ENCODE measurements at places on chromosomes 3 and 15.

DNA sequence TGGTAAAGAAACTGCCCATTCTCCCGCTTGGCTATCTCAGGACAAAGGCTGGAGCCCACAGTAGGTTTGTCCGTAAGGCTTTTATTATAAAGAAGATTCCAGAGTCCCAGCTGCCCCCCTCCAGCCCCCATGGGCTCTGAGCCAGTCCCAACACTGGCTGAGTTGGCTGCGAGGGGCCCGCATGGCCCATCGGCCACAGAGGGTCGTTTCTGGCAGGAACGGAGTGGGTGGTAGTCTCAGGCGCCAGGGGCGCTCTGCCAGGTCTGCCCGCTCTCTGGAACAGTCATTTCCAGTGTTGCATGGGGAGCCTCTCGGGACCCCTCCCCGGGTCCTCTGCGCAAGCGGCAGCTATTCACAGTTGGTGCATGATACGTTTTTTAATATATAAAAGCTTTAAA lies 12.2 kb downstream of the H1-8 start:
- no peak for DNase-seq

GRCh38 chr3:188171682-188172467 lies 17.9 kb downstream of the LPP start:
- no peak for DNase-seq

GRCh38 chr15:35061825-35062737 lies 23.0 kb downstream of the NANOGP8 start:
- no peak for DNase-seq

- DNase-seq = no peak
Measured at GRCh38 chr3:181564222-181564621, 147.5 kb upstream of the SOX2 start.

- DNase-seq = no peak
Measured at GRCh38 chr3:179016979-179017670, 54.5 kb downstream of the ZMAT3 start.

- no peak for DNase-seq
Measured at GRCh38 chr15:51844747-51845426, 15.4 kb downstream of the TMOD3 start.

- no peak for DNase-seq
Measured at GRCh38 chr3:177426106-177426877, 229.0 kb upstream of the TBL1XR1 start.

GRCh38 chr3:42994595-42994994 lies 15.5 kb downstream of the GASK1A start:
- no peak for DNase-seq

GRCh38 chr3:18442756-18443664 lies 17.9 kb upstream of the SATB1 start:
- DNase-seq = no peak

DNA sequence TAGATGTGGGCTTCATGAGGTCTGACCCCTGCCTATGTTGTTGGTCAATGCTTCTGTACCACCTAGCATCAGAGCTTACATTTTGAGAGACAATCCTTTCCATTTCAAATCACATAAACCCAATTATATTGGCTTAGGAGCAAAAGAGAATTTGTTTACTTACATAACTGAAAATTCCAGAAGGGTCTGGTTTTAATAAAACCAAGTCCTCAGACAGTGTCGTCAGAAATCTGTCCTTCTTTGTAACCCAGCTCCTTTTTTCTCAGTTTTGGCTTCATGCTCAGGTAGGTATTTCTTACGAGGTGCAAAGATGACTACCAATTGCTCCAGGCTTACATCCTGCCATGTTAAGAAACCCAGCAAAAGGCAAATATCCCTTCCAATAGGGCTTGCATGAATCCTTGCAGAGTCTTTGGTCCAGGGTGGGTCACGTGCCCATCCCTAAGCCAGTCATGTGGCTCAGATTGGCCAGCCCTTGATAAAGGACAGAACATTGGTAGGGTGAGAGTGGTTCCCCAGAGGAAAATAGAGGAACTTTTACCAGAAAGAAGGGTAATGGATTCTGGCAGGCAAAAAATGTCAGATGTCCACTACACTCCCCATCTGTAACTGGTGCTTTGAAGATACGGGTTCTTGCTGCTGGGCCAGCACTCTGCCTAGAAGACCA lies 50.2 kb upstream of the VILL start:
- DNase-seq = no peak

- no peak for DNase-seq
Measured at GRCh38 chr3:66140106-66140505, 80.7 kb upstream of the SLC25A26 start.

DNA sequence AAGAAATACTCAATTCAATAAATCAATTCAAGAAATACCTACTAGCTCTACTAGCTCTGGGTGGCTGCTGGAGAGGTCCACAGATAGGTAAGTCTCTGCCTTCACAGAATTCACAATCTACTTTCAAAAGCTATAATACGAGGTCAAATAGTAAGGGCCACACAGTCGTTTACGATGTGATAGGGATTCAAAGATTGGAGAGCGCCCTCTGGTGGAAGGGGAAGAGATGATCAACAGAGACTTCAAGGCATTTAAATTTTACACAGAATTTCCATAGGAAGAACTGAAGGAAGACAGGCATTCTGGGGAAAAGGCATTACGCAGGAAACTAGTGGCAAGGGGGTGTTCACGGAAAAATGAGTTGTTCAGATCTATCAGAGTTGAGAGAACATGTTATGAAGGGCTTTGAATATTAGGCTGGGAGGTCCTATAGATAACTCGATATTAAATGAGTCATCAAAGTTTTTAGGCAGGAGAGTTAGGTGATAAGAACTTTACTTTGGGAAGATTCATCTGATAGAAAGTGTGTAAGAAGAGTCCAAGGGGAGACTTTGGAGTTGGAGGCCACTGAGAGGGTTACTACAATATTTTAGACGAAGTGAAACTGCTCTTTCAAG lies 128.8 kb downstream of the FRMD5 start:
- no peak for DNase-seq

GRCh38 chr3:147361454-147362420 lies 44.6 kb downstream of the ZIC4 start:
- no peak for DNase-seq

DNA sequence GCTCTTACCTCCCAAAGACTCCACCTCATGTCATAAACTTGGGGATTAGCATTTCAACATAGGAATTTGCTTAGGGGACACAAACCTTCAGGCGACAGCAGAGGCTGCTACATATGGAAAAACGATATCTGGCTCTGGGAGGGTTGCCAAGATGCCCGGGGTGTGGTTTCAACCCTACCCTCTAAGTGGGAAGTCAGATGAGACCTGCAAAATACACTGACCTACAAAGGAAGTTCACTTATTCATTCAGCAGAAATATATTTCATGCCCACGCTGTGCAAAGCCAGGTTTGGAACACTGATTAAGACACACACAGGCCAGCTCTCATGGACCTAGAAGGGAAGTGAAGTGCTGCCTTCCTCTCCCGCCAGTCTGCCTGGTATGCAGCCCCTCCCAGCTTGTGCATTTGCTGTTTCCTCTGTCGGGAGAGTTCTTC lies 239.3 kb downstream of the FEZF2 start:
- no peak for DNase-seq

- no peak for DNase-seq
Measured at GRCh38 chr15:81812456-81812855, 233.4 kb downstream of the MEX3B start.

DNA sequence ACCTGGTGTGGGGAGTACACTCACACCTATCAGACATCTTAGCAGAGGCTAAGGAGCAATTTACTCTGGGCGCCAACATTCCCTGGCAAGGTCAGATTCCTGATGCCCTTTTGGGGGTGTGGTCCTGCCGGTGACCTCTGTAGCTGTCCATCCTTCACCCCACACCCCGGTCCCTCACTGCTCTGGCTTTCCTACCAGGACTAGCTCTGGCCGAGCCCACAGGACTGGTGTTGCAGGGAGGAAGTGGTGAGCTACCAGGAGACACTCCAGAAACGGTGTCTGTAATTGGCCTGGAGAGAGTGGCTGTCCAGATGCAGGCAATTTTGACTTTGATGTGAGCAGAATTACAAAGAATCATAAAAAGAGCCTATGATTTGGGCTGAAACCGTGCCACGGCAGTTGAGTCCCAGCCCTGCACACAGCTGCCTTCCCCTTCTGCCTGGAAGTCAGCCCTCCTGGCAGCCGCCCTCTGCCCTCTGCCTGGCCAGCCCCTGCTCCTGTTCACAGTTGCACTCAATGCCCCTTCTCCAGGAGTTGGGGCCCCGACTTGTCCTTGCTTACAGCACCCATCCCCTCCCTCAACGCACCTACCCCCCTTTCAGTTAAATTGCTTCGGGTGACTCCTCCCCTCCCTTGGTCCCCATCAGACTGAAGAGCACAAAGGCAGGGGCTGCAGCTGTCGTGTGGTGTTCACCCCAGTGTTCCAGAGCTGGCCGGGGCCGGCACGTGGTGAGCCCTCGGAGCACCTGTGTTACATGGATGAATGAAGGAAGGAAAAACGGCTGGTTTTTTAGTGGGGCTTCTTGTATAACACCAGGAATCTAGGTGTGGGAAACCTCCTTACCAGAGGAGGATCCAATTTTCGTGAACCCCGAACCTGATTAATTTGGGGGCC lies 80.2 kb upstream of the TPM1 start:
- no peak for DNase-seq

GRCh38 chr3:66302288-66302687 lies 81.5 kb downstream of the SLC25A26 start:
- no peak for DNase-seq

- no peak for DNase-seq
Measured at GRCh38 chr15:83200162-83200561, 7.5 kb downstream of the HDGFL3 start.

DNA sequence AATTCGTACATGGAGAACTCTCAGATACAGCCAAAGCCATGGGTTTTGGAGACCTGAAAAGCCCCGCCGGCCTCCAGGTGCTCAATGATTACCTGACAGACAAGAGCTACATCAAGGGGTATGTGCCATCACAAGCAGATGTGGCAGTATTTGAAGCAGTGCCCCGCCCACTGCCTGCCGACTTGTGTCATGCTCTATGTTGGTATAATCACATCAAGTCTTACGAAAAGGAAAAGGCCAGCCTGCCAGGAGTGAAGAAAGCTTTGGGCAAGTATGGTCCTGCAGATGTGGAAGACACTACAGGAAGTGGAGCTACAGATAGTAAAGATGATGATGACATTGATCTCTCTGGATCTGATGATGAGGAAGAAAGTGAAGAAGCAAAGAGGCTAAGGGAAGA lies 23.5 kb downstream of the MYO5A start:
- DNase-seq = no peak

DNA sequence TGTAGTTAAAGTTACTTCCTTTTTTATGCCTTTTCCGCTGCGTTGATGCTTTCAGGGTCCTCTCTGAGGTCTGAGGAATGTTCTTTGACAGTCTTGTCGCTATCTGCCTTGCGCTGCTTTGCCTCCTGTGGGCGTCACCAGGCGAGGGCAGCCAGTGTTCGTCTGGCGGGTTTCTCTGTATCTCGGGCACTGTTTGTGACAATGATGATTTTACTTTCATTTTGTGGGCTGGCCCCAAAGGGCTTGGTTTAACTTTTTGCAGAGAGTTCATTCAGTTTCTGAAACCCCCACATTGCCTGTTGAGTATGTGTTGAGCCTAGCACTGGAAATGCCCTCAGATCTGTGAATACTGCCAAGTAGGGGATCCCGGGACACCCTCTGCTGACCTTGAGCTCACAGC lies 24.6 kb upstream of the SACM1L start:
- DNase-seq = no peak

GRCh38 chr3:152650177-152650576 lies 184.8 kb upstream of the P2RY1 start:
- peak; percentile 96 for DNase-seq

- no peak for DNase-seq
Measured at GRCh38 chr3:33646406-33646805, 71.6 kb downstream of the CLASP2 start.

DNA sequence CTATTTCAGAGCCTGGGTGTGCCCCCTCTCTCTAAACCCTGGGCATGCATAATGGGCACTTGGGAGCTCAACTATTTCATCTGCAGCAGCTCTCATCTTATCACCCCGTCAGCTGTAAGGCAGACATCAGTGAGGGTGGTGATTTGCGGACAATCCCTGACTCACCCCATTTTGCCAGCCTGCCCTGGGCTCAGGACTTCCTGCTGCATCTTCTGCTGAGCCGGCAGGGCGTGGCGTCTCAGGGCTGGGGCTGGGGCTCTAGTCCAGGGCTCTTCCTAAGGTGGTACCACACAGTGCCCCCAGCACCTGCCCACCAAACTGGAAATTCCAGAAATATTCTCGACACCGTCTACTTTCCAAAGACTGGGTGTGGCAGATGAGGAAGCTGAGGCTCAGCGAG lies 925 bp upstream of the PSTPIP1 start:
- DNase-seq = no peak

DNA sequence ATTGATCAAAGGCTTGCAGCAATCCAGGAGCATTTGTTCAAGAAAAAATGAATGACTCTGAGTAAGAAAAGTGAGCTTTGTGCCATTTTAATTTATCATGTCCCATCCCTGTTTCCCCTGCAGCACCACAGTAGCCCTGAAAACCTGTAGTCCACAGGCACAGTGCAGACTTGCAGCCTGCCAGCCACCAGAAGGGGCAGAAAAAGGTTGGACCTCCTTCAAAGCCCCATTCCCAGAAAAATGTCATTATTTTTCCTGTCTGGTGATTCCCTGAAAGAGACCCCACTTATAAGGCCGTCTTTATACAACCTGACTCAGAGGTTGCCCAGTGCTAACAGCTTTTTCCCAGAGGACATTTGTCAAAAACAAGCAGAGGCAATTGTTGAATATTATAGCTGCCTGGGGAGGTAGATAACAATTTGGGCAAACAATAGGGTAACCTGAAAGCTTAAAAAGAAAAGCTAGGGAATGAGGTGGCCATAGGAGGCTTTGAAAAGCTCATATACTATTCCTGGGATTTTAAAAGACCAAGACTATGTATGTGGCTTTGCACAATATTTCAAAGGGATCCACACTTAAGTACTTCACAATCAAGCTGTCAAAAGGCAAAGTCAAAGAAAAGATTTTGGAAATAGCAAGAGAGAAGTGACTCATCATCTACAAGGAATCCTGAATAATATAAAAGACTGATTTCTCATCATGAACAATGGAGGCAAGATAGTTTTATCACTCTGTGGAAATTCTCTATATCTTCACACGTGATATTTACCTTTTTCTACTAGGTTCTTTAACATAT lies 136.8 kb upstream of the PLXNA1 start:
- DNase-seq = no peak

DNA sequence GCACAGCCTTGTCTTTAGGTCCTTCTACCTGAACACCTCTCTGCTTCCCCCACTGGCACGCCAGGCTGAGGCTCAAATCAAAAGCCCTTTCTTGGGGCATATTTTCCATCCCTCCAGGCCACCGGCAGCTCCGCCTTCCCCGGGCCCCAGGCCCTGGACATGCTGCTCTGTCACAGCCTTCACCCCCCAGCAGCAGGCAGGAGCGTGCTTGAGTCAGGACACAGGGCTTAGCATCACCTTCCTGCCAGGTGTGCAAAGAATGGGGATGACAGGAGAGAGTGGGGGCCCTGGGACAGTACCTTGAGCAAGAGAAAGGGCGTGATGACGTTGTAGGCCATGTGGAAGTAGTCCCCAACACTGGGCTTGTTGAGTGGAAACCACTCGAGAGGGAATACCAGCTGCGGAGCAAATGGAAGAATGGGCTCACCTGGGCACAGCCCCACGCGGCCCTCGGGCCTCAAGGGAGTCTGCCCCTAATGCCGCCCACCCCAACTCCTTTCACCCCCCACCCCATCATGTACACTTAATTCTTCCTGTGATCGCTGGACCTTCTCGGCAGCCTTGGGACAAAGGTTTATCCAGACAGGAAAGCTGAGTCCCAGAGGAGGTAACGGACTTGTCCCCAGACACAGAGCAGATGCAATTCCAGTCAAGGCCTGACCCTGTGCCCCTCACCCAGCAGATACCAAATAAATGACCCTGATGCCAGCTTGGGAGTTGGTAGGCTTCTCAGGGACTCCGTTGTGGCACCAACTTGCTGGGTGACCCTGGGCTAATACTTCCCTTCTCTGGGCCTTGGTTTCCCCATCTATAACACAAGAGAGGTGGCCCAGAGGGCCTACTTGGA lies 9.1 kb upstream of the CALML4 start:
- DNase-seq = no peak

All from amygdala (tissue), 56 donors.